Pericardium fibroblast (primary cell): ENCODE measurements at places on chromosomes 4 and X. TPM values are rescaled to one million over a fixed set of nuclear protein-coding genes. Genes with fewer than 3 reads are reported as not detected.

CFAP47 gene
- total RNA-seq = not detected in 2 replicates

PNMA5 gene
- not detected in 2 replicates for total RNA-seq

TMEM184C gene
- 32.9 and 35.0 TPM in 2 replicates for total RNA-seq

RAI2 gene
- 0.12 and 1.2 TPM in 2 replicates for total RNA-seq

CTSO gene
- total RNA-seq = 13.7 and 15.5 TPM in 2 replicates

NXF2B gene
- total RNA-seq = not detected in 2 replicates

FREM3 gene
- not detected in 2 replicates for total RNA-seq

PAGE2B gene
- not detected in 2 replicates for total RNA-seq

DCAF8L2 gene
- not detected in 2 replicates for total RNA-seq

SERPINA7 gene
- not detected in 2 replicates for total RNA-seq

LIMCH1 gene
- total RNA-seq = 4.8 and 6.2 TPM in 2 replicates

HSD17B13 gene
- total RNA-seq = 0.60 TPM in 1 of 2 replicates, not detected in the other

PRICKLE3 gene
- total RNA-seq = 7.1 and 15.0 TPM in 2 replicates

GLOD5 gene
- not detected in 2 replicates for total RNA-seq

GAB3 gene
- total RNA-seq = 4.6 and 10.5 TPM in 2 replicates

DMRTC1 gene
- total RNA-seq = not detected in 2 replicates

RRH gene
- total RNA-seq = not detected in 2 replicates

NLGN4X gene
- total RNA-seq = 1.1 and 1.3 TPM in 2 replicates

PPAT gene
- 4.8 and 7.5 TPM in 2 replicates for total RNA-seq

RAB41 gene
- not detected in 2 replicates for total RNA-seq

SLC10A6 gene
- total RNA-seq = not detected in 2 replicates

SYTL4 gene
- 3.1 and 5.0 TPM in 2 replicates for total RNA-seq

DUSP21 gene
- total RNA-seq = not detected in 2 replicates

H2BW2 gene
- total RNA-seq = not detected in 2 replicates

INTS12 gene
- 9.7 and 12.9 TPM in 2 replicates for total RNA-seq

PRSS12 gene
- total RNA-seq = 1.9 and 3.6 TPM in 2 replicates

CCDC158 gene
- total RNA-seq = under 0.01 TPM in 2 replicates

STARD8 gene
- total RNA-seq = 0.34 and 1.4 TPM in 2 replicates

SMIM31 gene
- not detected in 2 replicates for total RNA-seq

SYP gene
- 0.23 and 1.4 TPM in 2 replicates for total RNA-seq

HERC6 gene
- 1.2 and 1.4 TPM in 2 replicates for total RNA-seq

ADH1C gene
- 1.3 and 10.9 TPM in 2 replicates for total RNA-seq

TDO2 gene
- total RNA-seq = not detected in 2 replicates

DDIT4L gene
- 0.12 and 1.5 TPM in 2 replicates for total RNA-seq

ITIH6 gene
- not detected in 2 replicates for total RNA-seq

TRIML2 gene
- not detected in 2 replicates for total RNA-seq

MTTP gene
- total RNA-seq = under 0.01 TPM in 1 of 2 replicates, not detected in the other
